ENCODE measurements at places on chromosomes 3 and 15. TPM values are rescaled to one million over a fixed set of nuclear protein-coding genes. Genes with fewer than 3 reads are reported as not detected.

Gene HERC2
- 30.2 TPM for total RNA-seq

DNA sequence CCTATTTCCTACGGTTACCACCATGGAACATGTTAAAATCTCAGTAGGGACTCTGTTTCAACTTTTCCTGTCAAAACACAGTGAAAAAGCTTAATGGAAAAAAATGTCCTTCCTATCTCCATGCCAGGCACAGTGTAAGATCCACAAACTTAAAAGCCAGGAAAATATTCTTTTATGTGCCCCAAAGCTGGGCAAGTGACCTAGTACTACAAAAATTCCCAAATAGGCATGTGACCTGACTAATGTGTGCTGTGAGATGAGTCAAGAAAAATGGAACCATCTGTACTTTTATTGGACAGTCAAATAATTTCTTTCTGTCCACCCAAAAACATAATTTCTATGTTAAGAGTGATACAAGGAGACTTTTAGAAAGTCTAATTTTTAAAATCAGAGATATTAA lies 406.0 kb downstream of the ZBTB20 start:
- H3K4me3 ChIP-seq: no peak overlapping the region
- H3K36me3 ChIP-seq: no peaks in the 10 kb centered on the region
- DNase-seq: no peak
- H3K27me3 ChIP-seq: no peaks in the 10 kb centered on the region
- H3K27ac ChIP-seq: no peak overlapping the region

Gene CPA3
- not detected for total RNA-seq

- H3K27me3 ChIP-seq: no peaks in the 10 kb centered on the region
- H3K36me3 ChIP-seq: peaks cover 65% of the 10 kb centered on the region
- H3K4me1 ChIP-seq: peaks cover 17% of the 10 kb centered on the region
- no peak overlapping the region for H3K27ac ChIP-seq
- no peak for DNase-seq
- no peak overlapping the region for H3K4me3 ChIP-seq
Observed at GRCh38 chr15:63663906-63664305, 66.7 kb downstream of the FBXL22 start.

DNA sequence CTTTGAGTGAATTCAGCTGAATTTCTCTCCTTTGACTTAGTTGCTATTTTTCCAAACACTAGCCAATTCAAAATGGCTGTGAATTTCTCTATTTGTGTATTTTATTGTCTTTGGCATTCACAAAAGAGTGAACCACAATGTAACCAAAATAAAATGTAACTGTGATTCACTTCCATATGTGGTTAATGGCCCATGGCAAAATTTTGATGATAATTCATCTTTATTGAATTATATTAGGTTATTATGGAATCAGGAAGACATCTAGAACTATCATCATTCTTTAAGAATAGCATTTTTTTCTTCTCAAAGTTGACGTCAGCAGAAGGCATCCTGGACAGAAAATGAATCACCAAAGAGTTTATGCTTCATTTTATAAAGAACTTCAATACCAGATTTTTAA lies 705.3 kb upstream of the NAALADL2 start:
- no peaks in the 10 kb centered on the region for H3K36me3 ChIP-seq
- H3K27me3 ChIP-seq: no peaks in the 10 kb centered on the region
- no peak overlapping the region for H3K4me3 ChIP-seq
- H3K4me1 ChIP-seq: no peaks in the 10 kb centered on the region

Measured in activated CD4-positive, alpha-beta memory T cell treated with anti-CD3 and anti-CD28 coated beads, Interleukin-2, amount 10 ng/mL, durations not matched to agents 7 days and 5 days (primary cell).